Memory B cell (primary cell): ENCODE measurements at places on chromosomes 2 and 18.

DNA sequence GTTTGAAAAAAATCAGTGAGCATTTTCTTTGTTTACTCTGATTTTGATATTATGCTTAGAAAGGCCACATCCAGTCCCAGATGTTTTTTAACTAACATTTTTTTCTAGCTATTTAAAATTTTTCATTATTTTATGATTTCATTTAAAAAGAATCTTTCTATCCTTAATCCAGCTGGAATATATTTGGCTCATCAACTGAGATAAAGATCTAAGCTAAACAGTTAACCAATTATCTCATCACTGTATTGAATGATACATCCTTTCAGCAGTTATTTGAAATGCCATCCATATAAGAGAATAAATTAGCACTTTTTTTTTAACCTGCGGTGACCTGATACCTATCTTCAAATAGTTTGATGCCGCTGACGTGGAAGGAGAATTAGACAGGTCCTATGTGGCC is 245.5 kb upstream of the COPS8 start:
- H3K4me3 ChIP-seq, result no peak overlapping the region
- H3K36me3 ChIP-seq, result peaks cover 2% of the 10 kb centered on the region
- H3K27ac ChIP-seq, result no peak overlapping the region
- H3K27me3 ChIP-seq, result peaks cover 1% of the 10 kb centered on the region

- no peaks in the 10 kb centered on the region for H3K4me1 ChIP-seq
- no peak overlapping the region for H3K4me3 ChIP-seq
- no peak overlapping the region for H3K27ac ChIP-seq
- peaks cover 12% of the 10 kb centered on the region for H3K27me3 ChIP-seq
These were observed 14.4 kb upstream of the MYO3B start for GRCh38 chr2:170163411-170164065.

DNA sequence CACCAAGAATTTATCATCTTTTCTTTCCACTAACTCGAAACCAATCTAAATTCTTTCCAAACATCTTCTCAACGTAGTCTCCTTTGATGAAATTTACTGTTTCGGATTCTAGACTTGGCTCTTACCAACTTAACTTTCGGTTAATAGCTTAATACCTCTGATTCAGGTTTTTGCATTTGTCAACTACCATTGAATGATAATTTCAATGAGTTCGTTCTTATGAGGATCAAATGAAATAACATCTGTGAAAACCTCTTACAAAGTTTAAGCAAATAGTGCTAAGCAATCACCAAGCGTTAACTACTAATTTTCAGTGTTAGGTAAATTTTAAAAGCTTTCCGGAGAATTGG is 593 bp upstream of the NRBP1 start:
- DNase-seq, result no peak
- H3K27me3 ChIP-seq, result no peaks in the 10 kb centered on the region
- H3K4me3 ChIP-seq, result peak overlapping the region; percentile 100
- H3K4me1 ChIP-seq, result peaks cover 15% of the 10 kb centered on the region

GRCh38 chr2:138081225-138082073 is 117.2 kb downstream of the HNMT start:
- no peak overlapping the region for H3K4me3 ChIP-seq
- no peaks in the 10 kb centered on the region for H3K4me1 ChIP-seq
- H3K27me3 ChIP-seq, result no peaks in the 10 kb centered on the region
- DNase-seq, result no peak
- no peaks in the 10 kb centered on the region for H3K36me3 ChIP-seq

- peaks cover 4% of the 10 kb centered on the region for H3K4me1 ChIP-seq
- H3K36me3 ChIP-seq, result peaks cover 19% of the 10 kb centered on the region
- no peak overlapping the region for H3K4me3 ChIP-seq
- no peak for DNase-seq
These were observed 139.8 kb upstream of the ZC3H15 start for GRCh38 chr2:186346216-186346615.

GRCh38 chr2:230781130-230781797 is 68.6 kb downstream of the CAB39 start:
- no peaks in the 10 kb centered on the region for H3K27me3 ChIP-seq
- H3K36me3 ChIP-seq, result peaks cover 30% of the 10 kb centered on the region
- DNase-seq, result no peak
- peak overlapping the region; percentile 52 for H3K27ac ChIP-seq

GRCh38 chr2:204971206-204971907 is 426.1 kb downstream of the PARD3B start:
- H3K4me3 ChIP-seq, result no peak overlapping the region
- no peaks in the 10 kb centered on the region for H3K36me3 ChIP-seq
- no peak overlapping the region for H3K27ac ChIP-seq
- DNase-seq, result no peak
- peaks cover 11% of the 10 kb centered on the region for H3K4me1 ChIP-seq

- no peak for DNase-seq
- H3K27me3 ChIP-seq, result no peaks in the 10 kb centered on the region
- H3K4me3 ChIP-seq, result no peak overlapping the region
- no peaks in the 10 kb centered on the region for H3K36me3 ChIP-seq
These were observed 141.5 kb downstream of the KCNH7 start for GRCh38 chr2:162697111-162697510.
